ENCODE measurements at places on chromosomes 5 and 9. TPM values are rescaled to one million over a fixed set of nuclear protein-coding genes. Genes with fewer than 3 reads are reported as not detected.

PKD2L2 gene
- total RNA-seq = not detected

SYNPO gene
- 29.9 TPM for total RNA-seq

SRD5A1 gene
- total RNA-seq = 31.8 TPM

EQTN gene
- total RNA-seq = not detected

PTTG1 gene
- 194 TPM for total RNA-seq

PKN3 gene
- total RNA-seq = 13.4 TPM

GLT6D1 gene
- total RNA-seq = not detected

KIF27 gene
- total RNA-seq = 1.1 TPM

ADAMTS2 gene
- total RNA-seq = 0.15 TPM

CDC20B gene
- 0.09 TPM for total RNA-seq
